ENCODE measurements at places on chromosomes 3 and 15. TPM values are rescaled to one million over a fixed set of nuclear protein-coding genes. Genes with fewer than 3 reads are reported as not detected.

The HSPBAP1 gene
- total RNA-seq, result 34.6 TPM

GRCh38 chr15:39731266-39731665 is 51.4 kb downstream of the FSIP1 start:
- ATAC-seq, result no peak

DNA sequence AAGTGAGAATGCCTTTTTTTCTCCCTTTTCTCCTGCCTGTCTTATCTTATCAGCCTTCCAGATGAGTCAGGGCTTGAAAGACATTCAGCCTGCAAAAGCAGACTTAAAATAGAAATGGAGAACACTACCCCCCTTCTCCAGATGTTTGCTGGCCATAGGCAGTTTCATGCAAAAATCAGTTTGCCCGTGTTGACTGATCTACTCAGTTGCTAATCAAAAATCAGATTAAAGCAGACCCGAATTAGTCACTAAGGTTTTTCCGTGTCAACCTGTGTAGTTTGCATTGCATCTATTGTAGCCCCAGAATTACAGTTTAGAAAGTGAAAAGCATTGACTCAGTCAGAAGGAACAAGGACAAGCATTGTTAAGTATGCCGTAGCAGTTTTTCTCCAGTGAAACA is 56.2 kb downstream of the IL5RA start:
- no peak for ATAC-seq

- ATAC-seq, result peak; percentile 79
These were observed at the start of the genes OSBPL10 and ZNF860 for GRCh38 chr3:31981206-31982181. TSS of gene OSBPL10 (minus strand) at chr3:31981262. CDS start at chr3:31981179, 83 bp downstream. TSS of gene ZNF860 (plus strand) at chr3:31981750. CDS start at chr3:31989080, 7,330 bp downstream.

DNA sequence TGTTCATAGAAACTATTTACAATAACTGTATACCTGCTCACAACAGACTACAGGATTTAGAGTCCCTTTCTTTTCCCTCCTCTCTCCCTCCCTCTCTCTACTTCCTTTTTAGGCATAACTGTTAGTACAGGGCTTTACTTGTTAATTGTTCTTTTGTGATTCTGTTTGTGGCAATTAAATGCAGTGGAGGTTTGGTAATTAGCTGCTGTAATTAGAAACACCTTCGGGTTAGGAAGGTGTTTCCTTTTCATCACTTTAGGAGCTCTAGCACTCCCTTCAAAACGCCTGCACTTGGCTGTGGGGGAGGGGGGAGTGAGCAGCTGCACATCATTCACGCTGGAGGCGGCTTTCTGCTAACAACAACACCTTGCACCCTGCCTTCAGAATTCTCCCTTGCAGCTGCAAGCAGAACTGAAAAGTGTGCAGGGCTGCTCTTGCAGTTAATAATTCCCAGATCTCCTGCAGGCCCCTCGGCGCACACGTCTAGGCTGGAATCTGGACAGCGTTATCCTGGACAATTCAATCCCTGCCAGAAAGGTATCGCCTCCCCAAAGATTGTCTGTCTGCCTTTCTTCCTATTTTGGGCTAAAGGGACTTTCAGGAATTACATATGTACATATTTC is 242.6 kb upstream of the RGMA start:
- peak; percentile 69 for ATAC-seq

The PLA2G4D gene
- not detected for total RNA-seq

DNA sequence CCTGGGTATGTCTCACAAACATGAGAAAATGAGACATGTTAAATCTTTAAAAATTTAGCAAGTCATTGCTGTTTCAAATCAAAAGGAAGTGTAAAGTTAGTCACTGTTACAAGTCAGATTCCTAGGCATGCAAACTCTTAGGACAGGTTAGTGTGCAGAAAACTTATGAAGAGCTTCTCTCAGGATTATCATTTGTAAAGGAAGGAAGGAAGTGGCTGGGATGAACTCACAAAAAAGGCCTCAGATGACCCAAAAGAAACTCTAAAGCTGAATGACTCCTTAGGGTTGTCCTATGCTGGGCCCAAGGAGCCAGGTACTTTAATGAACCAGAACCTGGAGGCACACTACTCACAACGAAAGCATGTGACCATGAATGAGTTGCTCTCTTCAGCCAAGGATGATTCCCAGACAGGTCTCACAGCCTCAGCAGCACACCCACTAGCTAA is 25.0 kb downstream of the MSL2 start:
- no peak for ATAC-seq

DNA sequence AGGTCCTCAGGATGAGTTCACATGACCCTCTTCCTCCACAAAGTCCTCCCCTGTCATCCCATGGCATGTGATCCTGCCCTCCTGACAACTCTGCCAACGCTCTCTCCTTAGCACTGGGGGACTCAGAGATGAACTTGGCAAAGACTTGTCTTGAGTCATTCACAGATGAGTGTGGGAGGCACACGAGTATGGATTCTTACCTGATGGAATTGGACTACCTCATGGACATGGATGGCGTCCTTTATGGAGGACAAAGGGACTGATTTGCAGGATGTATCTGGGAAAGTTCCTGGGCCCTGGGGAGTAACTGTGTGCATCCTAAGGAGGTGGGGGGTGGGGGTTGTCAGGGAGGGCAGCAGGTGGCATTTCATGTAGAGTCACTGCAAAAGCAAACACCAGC is 38.2 kb upstream of the TOPBP1 start:
- no peak for ATAC-seq

GRCh38 chr3:13846238-13846637 is 33.6 kb downstream of the WNT7A start:
- no peak for ATAC-seq

- no peak for ATAC-seq
These were observed 149.0 kb downstream of the SERPINI1 start for GRCh38 chr3:167884481-167884880.

DNA sequence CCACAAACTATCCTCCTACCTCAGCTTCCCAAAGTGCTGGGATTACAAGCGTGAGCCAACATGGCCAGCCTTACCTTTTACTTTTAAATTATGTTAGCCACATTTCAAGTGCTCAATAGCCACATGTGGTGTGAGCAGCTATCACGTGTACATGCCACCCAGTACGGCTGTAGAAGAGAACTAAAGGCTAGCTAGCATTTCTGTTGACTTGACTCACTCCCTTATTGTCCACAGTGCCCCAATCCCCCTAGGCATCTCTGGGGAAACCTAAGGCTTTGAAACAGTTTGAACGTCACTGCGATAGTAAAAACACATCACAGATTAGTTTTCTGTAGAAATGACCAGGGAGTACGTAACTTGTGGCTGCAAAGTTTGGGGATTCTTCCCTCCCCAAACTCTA is 12.0 kb downstream of the C15orf40 start:
- ATAC-seq, result no peak

DNA sequence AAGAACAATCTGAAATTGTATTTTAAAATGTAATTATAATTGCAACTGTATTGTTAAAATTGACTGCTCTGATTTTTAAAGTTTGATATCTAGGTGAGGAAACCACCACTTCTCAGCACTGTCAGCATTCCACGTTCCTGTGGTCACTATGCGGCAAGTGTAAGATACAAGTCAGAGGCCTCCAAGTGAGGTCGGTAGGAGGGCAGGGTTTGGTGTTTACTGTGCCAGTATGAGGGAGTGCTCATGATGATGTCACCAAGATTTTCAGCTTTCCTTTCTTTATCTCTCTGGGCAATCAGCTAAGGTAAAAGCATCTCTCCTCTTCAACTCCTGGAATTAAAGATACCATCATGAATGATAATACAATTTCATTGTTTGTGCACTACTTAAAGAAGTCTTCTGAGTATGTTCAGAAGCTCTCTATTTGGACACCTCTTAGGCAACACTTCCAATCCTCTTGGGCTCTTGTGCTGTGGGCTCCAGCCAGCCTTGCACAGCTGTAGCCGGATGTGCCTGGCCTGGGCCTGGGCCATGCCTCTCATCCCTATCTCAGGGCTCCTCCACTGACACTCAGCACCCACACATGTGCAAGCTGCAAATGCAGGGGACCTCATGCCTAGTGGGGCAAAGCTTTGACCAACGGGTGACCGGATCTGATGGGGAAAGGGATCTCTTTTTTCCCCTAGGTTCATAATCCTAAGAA is 42.9 kb downstream of the CCR3 start:
- ATAC-seq, result no peak

DNA sequence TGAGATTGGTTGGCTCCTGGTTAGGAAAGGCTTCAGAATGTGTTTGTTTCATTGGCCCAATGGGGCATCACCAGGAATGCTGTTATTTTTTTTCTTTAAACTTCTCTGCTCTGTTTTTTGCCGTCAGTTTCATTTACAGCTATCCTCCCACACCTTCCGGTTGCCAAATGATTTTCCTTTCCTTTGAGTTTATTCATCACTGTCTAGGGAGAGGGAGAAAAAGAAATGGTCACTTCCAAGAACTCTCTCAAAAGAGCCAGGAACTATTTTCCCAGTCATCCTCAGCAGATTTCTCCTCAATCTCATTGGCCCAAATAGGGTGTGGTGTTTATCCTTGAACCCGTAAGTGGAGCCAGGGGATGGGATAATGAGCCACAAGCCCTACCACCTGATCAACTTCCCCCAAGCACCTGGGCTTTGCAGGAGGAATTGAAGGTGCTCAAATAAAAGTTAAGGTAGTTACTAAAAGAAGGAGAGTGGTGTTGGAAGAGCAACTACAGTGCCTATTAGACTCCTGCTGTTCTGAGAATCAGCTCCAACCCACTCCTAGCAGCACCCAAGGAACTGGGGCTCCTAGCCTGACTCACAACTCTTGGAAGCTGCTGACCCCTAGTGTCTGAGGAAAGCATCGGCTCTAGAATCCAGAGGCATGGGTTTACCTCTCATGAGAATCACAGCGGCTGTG is 183.8 kb upstream of the IL12A start:
- ATAC-seq, result peak; percentile 97

DNA sequence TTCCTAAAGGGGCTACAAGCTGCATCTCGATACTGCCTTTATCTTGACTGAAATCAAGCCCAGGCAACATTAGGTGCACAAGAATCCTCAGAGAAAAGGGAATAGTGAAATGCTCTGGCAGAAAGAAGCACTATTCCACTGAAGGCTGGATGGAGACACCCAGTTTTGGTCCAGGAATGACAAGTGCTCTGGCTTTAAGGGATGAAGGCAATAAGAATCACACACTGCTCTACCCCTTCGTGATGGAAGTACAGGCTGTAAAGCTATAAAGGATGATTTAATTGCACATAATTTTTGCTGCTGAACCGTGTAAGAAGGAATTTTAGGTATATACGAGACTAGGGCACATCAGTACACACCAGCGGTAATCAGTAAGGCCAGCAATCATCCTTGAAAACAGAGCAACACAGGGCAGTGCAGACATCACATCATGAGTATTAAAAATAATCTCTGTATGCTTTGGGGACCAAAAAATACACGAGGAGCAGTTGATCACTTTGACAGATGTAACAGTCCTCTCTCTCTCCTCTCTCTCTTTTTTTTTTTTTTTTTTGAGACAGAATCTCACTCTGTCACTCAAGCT is 414.6 kb upstream of the TBL1XR1 start:
- peak; percentile 29 for ATAC-seq

The CCR9 gene
- total RNA-seq, result 0.31 TPM

DNA sequence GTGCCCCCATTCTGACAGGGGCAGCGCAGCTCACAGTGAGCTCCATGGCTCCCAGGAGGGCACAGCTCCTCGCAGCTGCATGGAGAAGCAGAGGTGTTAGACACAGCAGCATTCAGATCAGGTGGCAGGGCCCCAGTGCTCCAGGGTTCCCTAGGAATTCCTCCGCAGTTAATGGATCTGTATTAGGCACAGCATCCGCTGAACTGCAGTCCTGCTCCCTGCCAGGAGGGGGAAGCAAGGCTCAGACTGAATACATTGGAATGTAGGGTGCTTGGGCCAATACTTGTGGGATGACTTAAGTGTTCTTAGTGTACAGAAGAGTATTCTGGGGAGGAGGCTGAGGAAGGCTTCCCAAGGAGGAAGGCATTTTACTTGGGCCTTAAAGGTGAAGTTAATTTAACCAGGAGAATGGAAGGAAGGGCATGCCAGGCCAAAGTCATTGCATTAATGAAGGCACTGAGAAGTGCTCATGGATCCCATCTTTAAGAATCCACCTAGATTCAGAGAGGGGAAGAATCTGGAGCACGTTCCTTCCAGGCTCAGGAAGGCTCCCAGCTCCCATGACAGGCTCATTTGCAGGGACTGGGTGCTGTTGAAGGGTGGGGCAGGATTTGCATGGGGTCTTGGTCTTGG is 111.6 kb downstream of the RAB11A start:
- peak; percentile 55 for ATAC-seq

DNA sequence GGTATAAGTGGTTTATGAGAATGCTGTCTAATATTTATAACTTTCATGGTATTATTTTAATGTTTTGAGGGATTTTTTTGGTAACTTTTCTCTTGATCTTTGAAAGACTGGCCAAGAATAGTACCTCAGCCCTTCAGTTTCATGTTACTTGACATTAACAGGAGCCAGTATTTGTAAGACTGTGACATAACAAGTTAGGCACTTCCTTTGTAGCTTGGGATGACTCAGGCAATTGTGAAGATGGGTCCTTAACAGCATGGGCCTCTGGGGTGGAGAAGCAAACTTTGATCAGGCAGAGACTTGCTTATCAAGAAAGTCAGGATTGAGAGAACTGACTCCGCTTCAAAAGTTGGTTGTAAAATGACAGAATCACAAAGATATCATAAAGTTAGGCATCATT is 9.5 kb downstream of the LRRC49 start:
- no peak for ATAC-seq

DNA sequence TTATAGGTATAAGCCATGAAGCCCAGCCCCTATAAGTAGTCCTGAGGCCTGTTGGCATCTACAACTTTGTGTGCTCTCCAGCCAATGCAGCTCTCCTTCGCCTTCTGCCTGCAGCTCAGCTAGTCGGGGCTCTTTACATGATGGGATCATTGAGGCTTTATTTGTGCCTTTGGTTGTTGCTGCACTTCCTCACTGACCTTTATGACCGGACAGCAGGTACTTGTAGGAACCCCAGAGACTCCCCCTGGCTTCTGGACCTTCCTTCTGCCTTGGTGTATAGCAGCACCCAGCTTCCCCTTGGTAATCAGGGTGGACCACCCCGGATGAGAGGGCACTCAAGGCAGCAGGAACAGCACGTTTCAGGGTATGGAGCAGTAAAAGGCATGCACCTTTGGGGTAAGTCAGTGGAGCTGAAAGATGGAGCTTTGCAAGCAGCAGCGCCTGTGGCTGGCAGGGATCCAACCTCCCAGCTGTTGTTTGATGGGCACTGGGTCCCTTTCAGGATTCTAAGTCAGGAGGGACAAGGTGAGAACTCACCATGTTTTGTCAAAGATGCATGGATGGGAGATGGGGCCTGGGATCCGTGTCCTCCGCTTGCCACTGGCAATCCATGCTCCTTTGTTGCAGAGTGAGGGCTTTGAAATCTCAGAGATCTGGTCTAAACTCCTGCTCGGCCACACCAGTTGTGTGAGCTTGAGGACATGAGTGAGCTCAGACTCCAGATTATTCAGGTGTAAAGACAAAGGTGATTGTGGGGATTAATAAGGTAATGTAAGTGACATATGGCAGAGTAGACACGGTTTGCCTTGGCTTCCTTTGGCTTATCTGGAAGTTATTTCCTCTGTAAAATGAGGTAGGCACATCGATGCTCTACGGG is 65.1 kb upstream of the KLF13 start:
- no peak for ATAC-seq

DNA sequence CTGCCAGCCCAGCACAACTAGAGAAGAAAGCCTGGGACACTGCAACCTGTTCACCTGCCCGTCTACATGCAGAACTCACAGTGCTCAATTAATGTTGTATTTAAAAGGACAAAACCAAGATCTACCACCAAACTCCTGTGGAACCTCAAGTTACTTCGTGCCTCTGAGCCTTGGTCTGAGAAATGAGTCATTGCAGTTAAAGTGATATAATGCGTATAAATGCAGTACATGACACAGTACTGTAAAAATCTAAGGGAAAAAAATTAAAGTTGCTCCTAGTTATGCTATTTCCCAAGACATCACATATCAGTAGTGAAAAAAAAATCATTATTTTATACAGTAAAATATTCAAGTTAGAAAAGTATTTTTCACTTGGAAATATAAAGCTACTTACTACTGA is 138.9 kb downstream of the ZIC4 start:
- ATAC-seq, result no peak

GRCh38 chr3:2948882-2949281 is 161.3 kb downstream of the IL5RA start:
- ATAC-seq, result no peak
